Stimulated activated CD4-positive, alpha-beta T cell treated with anti-CD3 and anti-CD28 coated beads, Interleukin-1b, Interleukin-23, amount 100 ng/mL, for 1 hour (primary cell): ENCODE measurements at places on chromosomes 2 and 18.

- DNase-seq, result no peak
These were observed 3.0 kb upstream of the MARCHF4 start for GRCh38 chr2:216375286-216375685.

GRCh38 chr2:160993654-160994061, 166.6 kb upstream of the TANK start:
- DNase-seq, result no peak

- DNase-seq, result no peak
These were observed 16.3 kb upstream of the RAB10 start for GRCh38 chr2:26017464-26018183.

- no peak for DNase-seq
These were observed 139.9 kb downstream of the TANC1 start for GRCh38 chr2:159108181-159108893.

DNA sequence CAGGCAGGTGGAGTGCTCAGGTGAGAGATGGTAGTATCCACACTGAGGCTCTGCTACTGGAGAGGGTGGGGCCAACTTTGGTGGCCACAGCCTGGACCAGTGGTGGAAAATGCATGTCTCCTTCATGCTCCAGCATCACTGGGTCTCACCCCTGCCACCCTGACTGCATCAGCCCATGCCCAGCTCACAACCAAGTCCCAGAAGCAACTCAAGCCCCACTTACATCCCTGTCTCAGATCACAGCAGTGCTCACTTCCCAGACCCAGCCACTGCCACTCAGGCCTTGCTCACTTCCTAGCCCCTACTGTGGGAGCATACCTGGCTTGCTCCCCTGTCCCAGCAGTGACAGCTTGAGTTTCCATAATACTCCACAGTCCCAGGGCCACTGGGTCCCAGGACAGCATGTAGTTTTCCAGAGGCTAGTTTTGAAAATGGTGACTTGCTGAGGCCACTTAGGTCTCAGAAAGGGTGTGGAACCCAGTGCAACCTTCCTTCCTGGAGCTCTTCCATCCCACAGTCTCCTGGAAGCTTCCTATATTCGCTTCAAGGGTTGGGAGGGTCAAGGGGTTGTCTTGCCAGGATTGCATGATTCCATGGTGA, 58.8 kb downstream of the GPC1 start:
- no peak for DNase-seq

- no peak for DNase-seq
These were observed 156.0 kb downstream of the TFCP2L1 start for GRCh38 chr2:121128741-121129659.

- no peak for DNase-seq
These were observed 291.4 kb downstream of the THSD7B start for GRCh38 chr2:137056704-137057103.
